ENCODE measurements at places on chromosomes 5 and 9. TPM values are rescaled to one million over a fixed set of nuclear protein-coding genes. Genes with fewer than 3 reads are reported as not detected.

The MAST4 gene
- total RNA-seq: 52.2 TPM

The DTWD2 gene
- total RNA-seq: 3.4 TPM

The LMNB1 gene
- total RNA-seq: 11.1 TPM

The PLAC8L1 gene
- total RNA-seq: not detected

The JAK2 gene
- total RNA-seq: 50.4 TPM

All from omental fat pad (tissue), 4 donors.